Skeletal muscle cell (primary cell): ENCODE measurements at places on chromosomes 4 and X.

DNA sequence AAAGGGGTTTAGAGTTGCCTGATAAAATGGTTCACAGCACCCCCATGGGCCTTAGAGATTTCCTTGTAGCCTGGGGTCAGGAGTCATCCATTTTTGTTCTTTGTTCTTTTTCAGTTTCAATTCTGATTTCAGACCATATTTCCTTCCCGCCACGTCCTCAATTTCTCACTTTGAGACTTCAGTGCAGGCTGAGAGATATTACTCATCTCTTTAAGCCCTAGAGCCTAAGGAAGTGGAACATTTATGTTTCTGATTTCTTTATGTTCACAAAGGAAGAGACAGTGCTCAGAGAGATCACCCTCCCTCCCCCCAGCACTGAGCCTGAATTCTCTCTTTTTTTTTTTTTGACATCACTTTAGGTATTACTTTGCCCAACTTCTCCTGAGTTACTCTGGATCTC is 56.3 kb downstream of the MSN start:
- no peak for DNase-seq

- no peak for DNase-seq
Measured at GRCh38 chrX:154349979-154350378, 24.5 kb downstream of the FLNA start.

- DNase-seq, result peak; percentile 67
Measured at GRCh38 chr4:147768113-147768512, 36.2 kb downstream of the ARHGAP10 start.

GRCh38 chr4:54545663-54546424 is 111.9 kb upstream of the KIT start:
- DNase-seq, result no peak

DNA sequence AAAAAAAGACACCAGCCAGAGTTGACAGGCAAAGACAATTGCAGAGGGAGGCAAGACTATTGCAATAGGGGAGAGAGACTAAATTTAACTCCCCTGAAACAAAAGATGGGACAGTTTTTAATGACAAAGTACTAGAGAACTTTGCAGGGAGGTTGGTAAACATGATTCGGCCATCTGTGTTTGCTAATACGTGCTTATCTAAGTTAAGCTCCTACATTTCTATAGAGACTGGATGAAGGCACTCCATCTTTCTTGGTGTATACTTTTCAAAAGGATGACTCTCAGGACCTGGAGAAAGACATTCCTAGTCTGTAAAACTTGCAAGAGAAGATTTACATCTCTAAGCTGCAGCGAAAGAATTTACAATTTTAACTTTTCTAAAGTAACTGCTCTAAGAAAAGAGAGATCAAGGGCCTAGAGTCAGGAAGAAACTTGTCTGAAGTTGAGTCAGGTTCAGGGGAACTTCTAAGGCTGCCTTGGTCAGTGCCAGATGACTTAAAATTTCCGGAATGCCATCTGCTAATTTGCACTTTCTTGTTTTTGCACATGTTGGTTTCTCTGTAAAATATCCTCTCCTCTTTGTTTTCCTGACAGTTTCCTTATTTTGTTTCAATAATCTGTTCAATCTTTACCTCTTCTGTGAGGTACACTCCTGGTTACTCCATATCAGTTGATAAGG is 10.6 kb downstream of the ADAM29 start:
- no peak for DNase-seq

- DNase-seq, result no peak
Measured at GRCh38 chr4:140851032-140851636, 94.9 kb upstream of the TBC1D9 start.

GRCh38 chr4:89334311-89334710 is 26.7 kb upstream of the GPRIN3 start:
- DNase-seq, result no peak

DNA sequence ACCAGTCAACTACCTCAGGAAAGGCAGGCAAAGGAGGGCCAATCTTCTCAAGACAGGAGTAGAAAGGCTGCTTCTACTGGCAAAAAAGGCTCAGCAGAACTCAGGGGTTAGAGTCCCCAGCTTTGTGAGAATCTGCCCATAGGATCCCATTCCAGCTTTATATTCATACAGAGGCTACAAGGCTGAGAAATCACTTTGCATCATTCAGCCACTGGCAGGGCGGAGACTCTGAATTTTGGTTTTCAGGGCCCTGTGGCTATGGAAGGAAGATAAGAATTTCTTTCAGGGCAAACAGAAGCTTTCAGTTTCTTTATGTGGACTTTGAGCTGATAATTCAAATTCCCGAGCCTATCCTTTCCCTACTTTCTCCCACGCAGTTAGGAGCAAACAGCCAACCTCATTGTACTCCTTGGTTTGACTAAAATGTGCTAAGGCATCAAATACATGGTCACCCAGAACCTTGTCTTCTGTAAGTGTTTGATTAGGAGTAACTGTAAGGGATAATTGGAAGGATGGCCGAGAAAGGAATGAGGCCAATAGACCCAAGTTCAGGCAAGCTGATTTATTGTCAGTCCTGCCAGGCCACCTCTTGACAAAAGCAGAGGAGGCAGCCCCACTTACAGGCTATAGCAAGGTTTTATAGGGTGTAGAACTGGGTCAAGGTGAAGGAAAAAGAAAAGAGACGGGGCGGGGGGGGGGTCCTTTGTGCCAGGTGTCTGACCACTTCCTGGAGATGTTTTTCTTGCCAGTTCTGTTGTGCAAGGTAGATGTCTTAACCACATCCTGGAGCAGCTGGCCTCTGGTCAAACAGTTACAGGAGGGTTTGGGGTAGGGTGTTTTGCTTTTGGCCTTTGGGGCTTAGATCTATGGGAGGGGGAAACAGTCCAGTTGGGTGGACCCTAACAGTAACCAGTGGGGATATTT is 165.3 kb upstream of the PPP1R2C start:
- DNase-seq, result no peak
